ENCODE measurements at places on chromosomes 2 and 18.

DNA sequence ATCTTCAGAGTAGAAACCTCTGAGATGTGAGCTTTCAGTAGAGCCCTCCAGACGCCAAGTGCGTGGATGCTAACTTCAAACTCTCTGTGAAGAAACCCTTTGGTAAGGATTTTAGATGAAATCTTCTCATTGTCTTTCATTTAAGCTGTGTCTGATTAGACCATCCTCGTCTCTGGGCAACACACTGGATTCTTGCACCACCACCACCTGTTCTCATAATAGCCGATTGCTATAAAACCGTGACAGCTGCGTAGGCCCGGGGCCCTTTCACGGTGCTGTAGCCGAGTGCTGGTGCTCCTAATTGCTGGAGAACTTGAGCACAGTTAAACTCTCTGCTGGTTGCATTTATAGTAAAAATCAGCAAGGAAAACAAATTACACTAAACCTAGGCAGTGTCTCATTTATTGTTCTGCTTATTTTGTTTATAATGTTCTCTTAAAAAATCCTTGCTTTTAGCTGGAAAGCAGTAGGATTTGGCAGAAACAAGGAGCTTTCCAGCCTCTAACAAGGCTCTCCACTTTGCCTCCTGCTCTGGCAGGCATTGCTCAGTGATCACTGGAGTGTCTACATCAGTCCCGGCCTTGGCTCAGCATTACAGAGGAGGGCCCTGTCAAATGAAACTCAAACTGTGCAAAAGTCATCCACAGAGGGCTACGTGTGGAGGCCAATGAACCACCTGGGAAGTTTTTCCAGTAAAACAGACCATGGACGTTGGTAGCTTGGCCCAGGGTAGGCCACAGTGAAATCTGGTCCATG lies 40.9 kb upstream of the MBP start:
- DNase-seq = no peak

DNA sequence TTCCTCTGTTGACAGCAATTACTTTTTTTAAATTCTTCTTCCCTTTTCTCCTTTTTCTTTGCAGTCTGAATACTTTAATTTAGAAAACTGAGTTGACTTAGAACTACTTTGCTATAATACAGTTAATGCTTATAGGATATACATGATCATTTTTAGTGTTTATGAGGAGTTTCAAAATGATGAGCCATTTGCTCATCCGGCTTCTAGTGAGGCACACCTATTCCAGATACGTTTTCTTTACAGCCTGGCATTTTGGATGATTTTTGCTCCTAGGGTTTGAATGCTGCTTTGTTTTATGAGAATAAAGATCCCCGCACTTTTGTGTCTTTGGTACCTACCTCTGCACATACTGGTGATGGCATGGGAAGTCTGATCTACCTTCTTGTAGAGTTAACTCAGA lies 52.8 kb downstream of the EIF5B start:
- no peak for DNase-seq

DNA sequence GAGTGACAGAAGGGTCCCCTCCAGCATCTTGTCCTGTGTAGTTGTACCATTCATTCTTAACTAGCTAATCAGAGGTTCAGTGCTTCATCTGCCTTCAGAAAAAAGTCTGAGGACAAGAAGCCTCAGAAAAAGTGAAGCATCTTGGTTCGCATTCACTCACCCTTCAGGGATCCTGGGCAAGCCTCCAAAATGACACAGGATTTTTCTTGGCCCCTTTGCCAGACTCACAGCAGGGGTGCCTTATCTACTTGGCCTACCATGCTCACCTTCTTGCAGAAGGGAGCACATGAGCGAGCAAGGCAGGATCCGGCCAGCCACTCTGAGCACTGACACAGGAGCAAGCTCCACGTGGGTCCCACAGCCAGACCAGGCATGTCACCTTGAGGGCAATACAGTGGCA lies 43.1 kb upstream of the XDH start:
- no peak for DNase-seq

- no peak for DNase-seq
Measured at GRCh38 chr2:24852026-24852425, 58.8 kb downstream of the CENPO start.

GRCh38 chr18:48569915-48570264 lies 31.1 kb downstream of the CTIF start:
- DNase-seq = no peak

DNA sequence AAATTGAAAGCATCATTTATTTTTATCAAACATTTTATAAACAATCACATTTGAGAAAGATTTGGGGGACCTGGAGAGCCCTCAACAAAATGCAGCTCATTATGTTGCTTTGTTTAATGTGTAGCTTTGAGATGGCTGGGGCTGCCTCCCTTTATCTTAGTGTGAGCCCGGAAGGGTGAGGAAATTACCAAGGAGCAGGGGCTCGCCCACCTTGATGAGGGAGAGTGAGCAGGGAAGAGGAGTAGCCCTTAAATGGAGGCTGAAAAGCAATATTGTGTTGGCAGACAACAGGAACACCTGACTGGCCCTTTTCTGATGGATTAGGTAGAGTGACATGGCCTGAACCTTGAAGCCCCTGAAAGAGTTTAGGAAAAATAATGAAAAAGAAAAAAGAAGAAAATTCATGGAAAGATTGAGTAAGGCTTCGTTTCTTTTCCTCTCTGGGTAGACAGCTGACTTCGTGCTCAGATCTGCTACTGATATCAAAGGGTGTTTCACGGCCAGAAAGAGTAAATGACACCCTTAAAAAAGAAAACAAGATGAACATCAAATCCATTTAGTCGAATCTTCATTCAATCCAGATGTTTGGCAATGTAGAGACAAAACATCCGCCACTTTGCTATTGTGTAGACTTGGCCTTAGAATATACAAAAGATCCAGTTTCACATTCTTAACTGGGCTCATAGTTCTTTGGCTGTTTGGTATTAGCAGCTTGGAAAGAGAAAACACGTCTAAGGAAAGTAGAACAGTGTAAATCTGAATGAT lies 206.5 kb upstream of the TCF4 start:
- no peak for DNase-seq

- no peak for DNase-seq
Measured at GRCh38 chr2:119826370-119826961, 66.7 kb downstream of the PTPN4 start.

- DNase-seq = no peak
Measured at GRCh38 chr18:23710068-23710527, 20.8 kb downstream of the LAMA3 start.

DNA sequence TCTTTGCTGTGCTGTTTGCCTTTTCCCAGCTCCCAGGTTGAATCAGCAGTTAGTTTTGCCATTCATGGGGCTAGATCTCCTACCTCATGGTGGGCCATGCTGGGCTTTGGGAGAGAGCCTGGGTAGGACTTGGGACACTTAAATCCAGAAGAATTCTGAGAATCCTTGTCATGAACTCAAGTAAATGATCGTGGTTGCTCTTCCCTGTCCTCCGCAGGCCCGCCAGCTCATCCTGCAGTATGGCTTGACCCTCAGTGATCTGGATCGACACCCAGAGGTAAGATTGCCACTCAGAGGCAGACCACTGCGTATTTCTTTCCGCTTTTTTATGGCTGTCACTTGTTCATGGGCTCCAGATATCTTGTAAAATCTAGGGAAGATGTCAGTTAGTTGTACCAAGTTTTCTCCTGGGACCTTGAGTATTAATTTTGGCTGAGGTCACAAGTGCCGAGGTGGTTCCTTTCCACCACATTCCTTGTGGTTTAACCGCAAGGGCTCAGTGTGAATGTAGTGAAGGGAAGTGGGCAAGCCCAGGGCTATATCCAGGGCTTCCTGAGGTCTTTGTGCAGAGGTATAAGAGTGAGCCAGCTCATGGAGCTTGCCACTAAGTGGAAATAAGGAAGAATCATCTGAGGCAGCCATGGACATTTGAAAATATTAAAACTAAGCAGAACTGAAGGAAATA lies 37.7 kb downstream of the RPIA start:
- peak; percentile 10 for DNase-seq

DNA sequence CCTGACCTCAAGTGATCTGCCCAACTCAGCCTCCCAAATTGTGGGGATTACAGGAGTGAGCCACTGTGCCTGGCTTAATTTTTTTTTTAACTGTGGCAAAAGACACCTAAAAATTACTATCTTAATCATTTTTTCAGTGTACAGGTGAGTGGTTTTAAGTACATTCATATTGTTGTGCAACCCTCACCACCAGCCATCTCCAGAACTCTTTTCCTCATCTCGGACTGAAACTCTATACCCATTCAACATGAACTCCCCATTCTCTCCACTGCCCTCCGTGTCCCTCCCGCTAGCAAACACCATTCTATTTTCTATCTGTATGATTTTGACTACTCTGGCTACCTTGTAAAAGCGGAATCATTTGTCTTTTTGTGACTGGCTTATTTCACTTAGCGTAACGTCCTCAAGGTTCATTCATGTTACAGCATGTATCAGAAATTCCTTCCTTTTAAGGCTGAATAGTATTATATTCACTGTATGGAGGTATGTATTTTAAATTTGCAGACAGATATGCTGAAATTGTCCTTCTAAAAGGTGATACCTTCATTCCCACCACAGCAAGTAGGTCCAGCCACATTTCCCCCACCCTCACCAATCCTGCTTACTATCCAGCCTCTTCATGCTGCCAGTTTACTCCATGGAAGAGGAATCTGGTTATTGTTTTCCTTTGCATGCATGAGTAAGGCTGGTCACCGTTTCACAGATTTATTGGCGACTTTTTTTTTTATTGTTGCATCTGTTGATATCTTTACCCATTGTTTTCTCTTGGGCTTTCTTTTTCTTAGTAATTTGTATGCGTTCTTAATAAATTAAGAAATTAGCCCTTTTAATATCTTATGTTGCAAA lies 40.6 kb upstream of the ANXA4 start:
- DNase-seq = no peak

DNA sequence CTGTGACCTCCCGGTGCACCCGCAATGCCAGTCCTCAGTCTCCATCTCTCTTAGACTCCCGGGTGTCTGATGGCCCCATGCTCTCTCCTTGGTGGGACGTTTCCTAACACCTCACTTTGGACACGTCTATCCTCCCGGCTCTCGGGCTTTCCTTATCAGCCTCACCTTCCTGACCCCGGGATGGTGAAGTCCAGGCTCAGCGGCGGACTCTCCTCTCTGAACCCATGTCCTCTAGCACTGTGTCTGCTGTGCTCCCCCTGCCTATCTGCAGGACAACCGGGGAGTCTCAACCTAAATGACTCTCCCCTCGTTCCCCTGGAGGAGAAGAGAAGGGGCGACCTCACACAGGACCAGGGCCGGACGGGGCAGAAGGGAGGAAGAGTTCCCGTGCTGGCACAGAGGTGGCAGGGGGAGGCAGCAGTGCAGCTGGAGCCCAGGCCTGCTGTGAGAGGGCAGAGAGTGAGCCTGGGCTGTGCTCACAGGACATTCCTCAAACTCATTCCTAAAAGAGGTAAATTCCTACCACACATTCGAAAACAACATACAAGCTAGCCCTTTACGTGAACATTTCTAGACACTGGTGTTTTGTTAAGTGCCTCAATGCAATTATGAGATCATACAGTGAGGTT lies 41.9 kb downstream of the MBP start:
- no peak for DNase-seq

DNA sequence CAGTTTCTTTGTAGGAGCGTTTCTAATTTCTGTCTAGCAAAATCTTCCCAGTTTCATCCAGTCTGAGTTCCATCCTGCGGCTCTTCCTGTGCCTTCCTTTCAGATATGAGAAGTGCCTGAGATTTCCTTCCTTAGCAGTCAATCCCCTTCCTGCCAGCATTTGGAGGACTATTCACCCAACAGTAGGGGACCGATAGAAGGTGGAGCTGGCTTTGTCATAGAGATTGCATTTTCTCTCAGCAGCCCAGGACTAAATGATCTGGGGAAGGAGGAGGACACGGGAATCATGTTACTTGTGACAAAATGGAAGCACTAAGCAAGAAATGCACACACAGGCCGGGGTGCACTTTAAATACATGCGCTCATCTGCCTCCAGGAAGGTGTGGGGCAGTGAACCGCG lies 5.6 kb upstream of the SMIM21 start:
- DNase-seq = no peak

GRCh38 chr2:206198677-206199076 lies 39.0 kb downstream of the EEF1B2 start:
- DNase-seq = peak; percentile 27

GRCh38 chr2:44071454-44072046 lies 75.8 kb upstream of the LRPPRC start:
- no peak for DNase-seq

GRCh38 chr2:162382278-162382677 lies 38.3 kb downstream of the GCA start:
- DNase-seq = no peak

- no peak for DNase-seq
Measured at GRCh38 chr2:118021356-118021755, 7.5 kb upstream of the CCDC93 start.

DNA sequence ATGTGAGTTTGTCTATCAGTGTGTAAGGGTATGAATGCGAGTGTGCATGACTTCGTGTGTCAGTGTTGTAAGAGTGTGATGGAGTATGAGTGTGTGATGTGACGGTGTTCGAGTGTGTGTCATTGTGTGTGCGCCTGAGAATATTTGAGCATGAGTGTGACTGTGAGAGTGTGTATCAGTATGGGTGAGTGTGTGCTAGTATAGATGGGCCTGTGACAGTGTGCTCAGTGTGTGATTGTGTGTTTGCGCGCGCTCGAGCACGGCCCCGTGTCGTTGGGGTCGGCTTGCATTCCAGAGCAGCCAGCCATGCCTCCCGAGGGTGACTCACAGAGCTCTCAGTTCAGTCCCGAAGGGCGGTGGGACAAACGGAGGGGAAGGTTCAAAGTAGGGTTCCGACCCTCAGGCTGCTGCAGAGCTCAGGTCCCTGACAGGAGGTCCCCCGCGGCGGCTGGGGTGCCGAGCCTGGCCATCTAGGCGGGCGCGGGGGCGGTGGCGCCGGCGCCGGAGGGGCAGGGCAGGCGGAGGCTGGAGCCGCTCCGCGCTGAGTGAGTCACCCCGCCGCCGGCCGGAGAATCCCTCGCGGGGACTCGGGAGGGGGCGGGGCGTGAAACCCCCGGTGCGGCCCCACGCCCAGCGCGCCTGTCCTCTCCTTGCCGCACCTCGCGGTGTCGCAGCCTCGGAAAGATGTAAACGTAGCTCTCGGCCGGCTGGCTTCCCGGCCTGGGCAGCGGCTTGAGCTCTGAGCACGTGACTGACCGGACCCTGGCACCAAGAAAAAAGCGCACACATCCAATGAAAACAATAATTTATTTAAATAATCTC lies 3.8 kb downstream of the DLX2 start:
- DNase-seq = no peak

- no peak for DNase-seq
Measured at GRCh38 chr2:23940718-23941620, 706 bp downstream of the UBXN2A start.

GRCh38 chr18:40006634-40007033 lies 1948.4 kb upstream of the PIK3C3 start:
- DNase-seq = no peak

- no peak for DNase-seq
Measured at GRCh38 chr18:11310476-11311086, 161.2 kb upstream of the PIEZO2 start.
